Hepatocyte (in vitro differentiated cells): ENCODE measurements at places on chromosomes 16 and 17. TPM values are rescaled to one million over a fixed set of nuclear protein-coding genes. Genes with fewer than 3 reads are reported as not detected.

DNA sequence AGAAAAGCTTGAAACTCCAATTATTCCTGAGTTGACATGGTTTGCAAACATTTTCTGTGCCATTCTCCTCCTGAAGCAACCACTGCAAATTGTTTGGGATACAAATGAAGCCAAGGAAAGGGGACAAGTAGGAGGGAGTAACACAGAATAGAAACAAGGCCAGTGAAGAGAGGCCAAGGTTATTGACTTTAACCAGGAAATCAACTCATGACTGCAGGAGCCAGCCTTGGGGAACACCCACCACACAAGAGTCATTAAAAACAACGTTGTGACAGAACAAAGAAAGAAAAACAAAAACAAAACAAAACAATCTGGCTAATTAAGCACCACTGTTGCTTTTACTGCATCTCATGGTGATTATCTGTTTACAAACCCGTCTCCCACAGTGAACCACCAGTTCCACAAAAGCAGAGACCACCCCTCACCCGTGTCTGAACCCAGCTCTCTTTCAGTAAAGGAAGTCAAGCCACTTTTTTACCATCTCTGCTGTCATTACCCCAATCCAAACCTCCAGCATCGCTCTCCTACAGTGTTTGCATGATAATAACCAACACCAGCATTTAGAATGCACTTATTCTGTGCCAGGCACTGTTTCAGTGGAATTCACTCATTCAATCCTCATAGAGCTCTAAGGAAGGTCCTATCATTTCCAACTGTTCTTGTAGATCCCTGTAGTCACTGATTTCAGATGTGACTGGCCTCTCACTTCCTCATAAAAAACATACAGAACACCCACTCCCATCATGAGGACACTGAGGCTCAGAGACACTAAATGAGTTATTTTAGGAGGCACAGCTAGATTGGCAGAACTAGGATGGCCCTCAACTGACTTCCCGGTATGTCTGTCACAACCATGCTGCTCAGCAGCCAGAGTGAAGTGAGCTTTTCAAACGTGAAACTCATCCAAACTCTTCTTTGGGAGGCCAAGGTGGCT is 2.0 kb downstream of the ZDHHC1 start:
- DNase-seq = no peak

DNA sequence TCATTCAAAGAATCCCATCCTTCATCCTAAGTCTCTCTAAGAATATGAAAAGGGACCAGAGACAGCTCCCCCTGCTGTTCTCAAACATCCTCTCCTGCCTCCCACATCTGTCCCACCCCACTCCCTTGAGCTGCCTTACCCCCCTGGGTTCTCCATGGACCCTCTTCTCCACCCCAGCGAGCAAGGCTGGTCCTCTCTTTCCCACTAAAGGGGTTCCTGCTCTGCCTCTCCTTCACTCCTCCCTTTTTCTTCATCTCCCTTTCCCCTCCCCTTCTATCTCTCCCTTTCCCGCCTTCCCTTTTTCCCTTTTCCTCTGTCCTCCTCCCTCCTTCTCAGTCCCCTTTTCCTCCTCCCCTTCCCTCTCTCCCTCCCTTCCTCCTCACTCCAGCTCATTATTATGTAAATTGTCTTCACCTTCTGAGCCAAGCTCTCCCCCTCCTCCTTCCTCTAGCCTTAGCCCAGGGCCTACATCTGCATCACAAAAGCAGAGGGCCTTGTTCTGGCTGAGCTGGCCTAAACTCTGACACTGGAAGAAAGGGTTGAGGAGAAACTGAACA is 90.0 kb downstream of the GNAO1 start:
- DNase-seq = no peak

- DNase-seq = no peak
Measured at GRCh38 chr17:2961446-2961845, 102.0 kb downstream of the OR1D5 start.

Gene SPATA32
- total RNA-seq = not detected in 2 replicates

Gene LCMT1
- 30.2 and 33.0 TPM in 2 replicates for total RNA-seq

- DNase-seq = no peak
Measured at GRCh38 chr17:80431246-80432195, 16.6 kb downstream of the ENDOV start.

Gene ABCC12
- not detected in 2 replicates for total RNA-seq

DNA sequence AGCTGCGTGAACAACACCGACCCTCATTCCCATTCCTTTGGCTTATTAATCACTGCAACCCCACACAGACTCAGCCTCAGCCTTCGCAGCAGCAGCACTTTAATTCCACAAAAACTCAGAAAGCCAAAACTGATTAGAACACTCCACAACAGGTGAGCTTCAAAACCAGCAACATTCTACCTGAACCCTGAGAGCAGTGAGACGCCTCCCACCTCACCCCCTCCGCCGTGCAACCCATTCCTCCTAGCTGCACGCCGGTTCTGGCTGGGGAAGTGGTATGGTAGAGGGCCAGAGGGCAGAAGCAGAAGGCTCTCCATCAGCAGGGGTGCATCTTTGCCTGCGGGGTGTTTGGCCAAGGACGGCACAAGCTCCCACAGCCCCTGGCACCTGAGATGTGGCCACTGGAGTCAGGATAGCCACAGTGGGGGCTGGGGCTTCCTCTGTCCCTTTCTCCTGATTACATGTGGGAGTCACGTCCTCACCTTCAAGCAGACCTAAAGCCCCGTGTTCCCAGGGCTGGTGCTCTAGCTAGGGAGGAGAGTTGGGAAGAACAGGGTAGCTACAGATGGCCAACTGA is 1.6 kb downstream of the BORCS6 start:
- DNase-seq = no peak

Gene PITPNM3
- 1.5 and 1.6 TPM in 2 replicates for total RNA-seq

DNA sequence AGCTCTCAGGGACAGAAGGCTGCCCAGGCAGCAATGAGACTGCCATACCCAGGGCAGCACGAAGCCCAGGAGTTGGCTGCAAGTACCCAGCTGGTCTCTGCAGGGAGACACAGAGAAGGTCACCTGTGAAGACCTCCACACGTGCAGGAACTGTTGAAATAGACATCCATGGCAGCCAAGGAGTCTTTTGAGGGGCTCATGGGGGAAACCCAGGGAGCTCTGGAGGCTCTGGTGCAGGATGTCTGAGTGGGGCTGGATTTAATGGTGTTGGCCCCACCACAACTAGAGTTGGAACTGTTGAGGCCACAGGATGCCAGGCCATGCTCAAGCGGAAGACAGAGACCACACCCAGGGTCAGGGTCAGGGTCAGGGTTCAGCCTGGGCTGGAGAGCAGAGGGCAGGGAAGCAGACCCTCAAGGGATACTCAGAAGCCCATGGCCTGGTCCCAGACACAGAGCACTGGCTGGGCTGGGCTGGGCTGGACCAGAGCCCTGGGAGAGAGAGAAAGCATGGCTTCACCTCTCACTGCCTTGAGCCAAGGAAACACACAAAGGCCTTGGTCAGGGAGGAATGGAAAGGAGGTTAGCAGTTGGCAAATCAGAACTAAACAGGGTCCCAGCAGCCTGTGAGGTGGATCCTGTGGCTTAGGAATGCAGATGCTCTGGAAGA is 21.4 kb downstream of the PITPNM3 start:
- DNase-seq = no peak

DNA sequence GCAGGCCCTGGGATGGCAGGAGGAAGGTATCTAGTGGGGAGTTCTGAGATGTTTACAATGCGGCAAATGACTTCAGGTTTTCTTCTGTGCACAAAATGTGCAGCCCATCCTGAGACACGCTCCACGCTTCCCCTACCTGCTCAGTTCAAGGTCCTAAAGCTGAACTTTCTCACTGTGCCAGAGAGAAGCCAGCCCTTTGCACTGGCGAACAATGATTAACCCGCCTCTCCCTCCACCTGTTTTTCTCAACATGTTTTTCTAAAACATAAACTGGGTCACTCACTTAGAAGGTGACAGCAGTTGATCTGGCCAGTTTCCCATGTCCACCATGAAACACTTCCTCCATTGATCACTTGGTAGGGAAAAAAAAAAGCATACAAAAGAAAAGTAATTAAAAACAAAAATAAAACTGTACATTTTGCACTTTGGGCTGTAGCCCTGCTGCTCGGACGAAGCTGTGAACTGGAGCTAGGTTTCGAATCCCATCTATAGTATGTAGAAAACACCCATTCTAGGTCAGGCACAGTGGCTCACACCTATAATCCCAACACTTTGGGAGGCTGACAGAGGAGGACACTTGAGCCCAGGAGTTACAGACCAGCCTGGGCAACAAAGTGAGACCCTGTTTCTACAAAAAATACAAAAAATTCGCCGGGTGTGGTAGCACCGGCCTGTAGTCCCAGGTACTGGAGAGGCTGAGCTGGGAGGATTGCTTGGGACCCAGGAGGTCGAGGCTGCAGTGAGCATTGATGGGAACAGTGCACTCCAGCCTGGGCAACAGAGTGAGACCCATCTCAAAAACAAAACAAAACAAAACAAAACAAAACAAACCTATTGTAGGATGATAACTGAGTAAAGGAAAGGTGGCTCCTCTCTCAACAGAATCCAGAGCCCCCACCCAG is 6.1 kb upstream of the G6PC1 start:
- DNase-seq = peak; percentile 60

GRCh38 chr16:23826528-23827045 is 9.2 kb upstream of the PRKCB start:
- DNase-seq = no peak

DNA sequence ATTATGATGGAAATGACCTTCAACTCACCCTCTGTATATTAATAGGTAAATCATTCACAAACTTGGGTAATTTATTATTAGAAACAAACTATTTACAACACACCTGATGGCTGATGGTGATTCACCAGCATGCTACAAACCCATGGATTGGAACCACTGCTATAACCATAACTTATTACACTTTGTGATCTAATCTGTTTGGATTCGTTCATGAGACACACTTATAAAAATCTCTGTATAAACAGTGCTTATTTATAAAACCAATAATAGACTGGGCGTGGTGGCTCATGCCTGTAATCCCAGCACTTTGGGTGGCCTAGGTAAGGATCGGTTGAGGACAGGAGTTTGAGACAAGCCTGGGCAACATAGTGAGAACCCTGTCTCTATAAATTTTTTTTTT is 16.0 kb downstream of the SMIM36 start:
- DNase-seq = peak; percentile 6

GRCh38 chr16:62870554-62870953 is 834.3 kb upstream of the CDH8 start:
- no peak for DNase-seq

Gene MAZ
- total RNA-seq = 123 and 132 TPM in 2 replicates

Gene ZNF750
- total RNA-seq = 0.12 and 0.27 TPM in 2 replicates

DNA sequence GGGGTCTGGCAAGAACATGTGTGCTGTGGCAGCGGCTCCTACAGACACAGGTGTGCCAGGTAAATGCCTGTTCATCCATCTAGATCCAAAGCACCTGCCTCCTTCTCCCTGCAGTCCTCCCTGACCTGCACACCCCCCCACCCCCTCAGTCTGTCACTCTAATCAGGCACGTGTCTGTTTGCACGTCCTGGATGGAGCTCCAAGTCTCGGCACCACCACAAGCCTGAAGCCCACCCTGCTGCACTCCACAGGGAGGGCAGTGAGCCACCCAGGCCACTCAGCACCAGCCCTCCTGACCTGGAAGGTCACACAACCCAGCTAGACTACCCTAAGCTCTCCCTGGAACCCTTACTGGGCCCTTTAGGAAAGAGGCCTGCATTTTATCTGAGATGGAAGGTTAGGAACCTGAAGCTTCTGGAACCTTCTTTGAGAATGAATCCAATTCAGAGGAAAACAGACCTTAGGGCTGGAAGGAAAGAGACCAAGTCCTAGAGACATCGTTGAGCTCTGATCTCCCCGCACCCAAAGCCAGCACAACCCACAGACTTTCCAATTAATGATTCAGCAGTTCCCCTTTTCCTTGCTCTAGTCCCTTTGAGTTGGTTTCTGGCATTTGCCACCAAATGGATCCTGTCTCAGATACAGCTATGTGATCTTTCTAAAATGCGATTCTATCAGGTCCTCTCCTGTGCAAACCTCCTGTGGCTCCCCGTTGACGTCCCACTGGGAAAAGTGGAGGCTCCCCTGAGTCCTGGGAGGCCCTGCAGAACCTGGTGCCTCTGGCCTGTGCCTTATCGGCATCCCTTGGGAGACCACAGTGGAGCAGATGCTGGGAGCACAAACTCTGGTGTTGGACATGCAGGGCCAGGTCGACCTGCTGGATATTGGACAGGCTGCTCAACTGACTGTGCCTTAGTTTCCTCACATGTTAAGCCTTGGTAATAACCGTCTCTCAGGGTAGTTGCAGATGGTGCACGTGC is 67.9 kb downstream of the PRMT7 start:
- no peak for DNase-seq

DNA sequence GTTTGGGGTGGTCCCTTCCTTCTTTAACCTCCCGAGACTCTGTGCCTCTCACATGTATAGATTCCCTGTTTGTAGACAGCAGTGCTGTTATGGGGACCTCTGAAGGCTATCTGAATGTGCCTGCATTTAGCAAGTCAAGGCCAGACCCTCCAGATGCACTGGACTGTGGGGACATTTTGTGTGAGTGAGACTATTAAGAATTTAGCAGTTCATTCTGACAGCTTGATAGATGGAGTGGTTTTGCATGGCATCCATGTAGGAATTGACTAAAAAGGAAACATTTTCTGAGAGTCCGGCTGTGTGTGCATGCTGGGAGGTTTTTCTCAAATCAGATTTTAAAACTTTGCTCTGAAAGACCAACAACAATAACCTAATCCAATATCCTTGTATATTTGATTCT is 226.3 kb downstream of the MSI2 start:
- no peak for DNase-seq

GRCh38 chr17:83183145-83183948 is 103.9 kb downstream of the METRNL start:
- no peak for DNase-seq

DNA sequence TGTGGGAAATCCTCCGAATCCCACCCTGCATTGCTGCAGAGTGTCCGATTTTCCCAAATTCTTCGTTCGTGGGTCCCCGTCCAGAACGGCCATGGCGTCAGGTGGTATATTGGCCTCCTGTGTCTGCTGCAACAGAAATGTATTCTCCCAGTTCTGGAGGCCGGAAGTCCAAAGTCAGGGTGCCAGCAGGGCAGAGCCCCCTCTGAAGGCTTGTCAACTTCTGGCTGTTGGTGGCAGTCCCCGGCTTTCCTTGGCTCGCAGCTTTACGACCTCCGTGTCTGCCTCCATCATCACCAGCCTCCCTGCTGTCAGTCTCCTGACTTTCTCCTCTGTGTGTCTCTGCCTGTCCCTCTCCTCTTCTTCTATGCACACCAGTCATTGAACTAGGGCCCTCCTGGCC is 142.1 kb upstream of the FOXF1 start:
- no peak for DNase-seq

DNA sequence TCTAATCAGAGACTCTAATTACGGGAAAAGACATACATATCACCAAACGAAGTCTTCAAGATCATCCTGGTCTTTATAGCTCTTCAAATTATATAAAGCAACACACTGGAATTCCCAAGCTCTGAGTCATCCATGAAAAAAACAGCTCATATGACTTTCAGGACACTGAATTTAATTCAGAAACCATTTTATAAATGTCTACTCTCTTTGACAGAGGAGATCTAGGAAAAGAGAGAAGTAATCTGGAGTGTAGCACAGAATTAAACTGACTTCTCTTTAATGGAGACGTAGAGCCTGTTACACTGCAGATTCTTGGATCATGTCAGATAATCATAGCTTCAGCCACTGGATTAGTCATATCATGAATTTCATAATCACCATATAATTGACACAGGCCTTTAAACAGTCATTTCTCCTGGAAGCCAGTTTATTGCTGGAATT is 86.8 kb upstream of the WSB1 start:
- DNase-seq = no peak

Gene CD300LB
- not detected in 2 replicates for total RNA-seq
